ENCODE measurements at places on chromosomes 7 and 10.

DNA sequence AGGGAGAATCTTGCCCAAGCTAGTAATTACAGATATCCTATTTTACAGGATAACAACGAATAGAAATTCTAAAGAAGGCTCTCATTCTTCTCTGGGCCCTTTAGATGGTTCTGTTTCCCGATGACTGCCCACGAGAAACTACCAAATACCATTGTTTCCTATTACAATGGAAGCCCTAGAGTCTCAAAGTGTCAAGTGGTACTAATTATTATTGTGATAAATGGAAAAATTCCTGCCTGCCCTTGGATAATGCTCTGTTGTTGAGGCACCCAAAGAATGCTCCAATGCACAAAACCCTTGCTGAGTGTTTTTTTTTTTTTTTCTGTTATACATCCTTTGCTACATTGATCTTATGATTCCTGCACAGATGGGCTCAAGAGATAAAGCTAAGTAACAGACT lies 504.5 kb downstream of the XPNPEP1 start:
- DNase-seq = no peak

DNA sequence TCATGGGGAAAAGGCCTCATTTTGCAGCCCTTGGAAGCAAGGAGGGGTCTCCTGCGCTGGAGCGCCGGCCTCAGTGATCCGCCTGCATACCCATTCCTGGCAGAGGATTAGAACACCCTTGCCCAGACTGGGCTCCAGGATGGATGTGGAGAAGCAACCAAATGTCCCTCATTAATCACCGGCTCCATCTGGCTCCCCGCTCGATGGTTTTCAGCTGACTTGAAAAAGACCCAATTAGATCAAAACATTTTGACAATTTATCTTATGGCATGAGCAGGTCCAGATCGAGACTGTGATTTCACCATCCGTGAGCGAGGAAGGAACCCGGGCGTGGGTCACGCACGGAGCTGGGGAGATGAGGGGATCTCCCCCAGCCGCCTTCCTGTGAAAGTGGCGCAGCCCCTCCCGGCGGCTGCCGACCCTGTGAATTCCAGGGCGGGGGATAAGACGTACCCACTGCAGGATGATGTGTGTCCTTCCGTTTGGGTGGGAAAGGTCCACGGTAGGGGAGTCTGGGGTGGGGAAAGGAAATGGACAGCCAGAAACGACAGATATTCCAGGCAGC lies 141.6 kb downstream of the EMX2 start:
- no peak for DNase-seq

GRCh38 chr7:14717816-14718215 lies 184.7 kb downstream of the DGKB start:
- no peak for DNase-seq

- DNase-seq = no peak
These were observed 515 bp upstream of the SLC4A2 start for GRCh38 chr7:151058781-151059366.

GRCh38 chr7:38383281-38383680 lies 109.8 kb upstream of the TARP start:
- no peak for DNase-seq

GRCh38 chr7:636396-636795 lies 90.1 kb upstream of the DNAAF5 start:
- DNase-seq = no peak

GRCh38 chr7:97409346-97409745 lies 291.8 kb downstream of the SDHAF3 start:
- DNase-seq = no peak

GRCh38 chr10:120666308-120666707 lies 184.9 kb upstream of the WDR11 start:
- DNase-seq = no peak

DNA sequence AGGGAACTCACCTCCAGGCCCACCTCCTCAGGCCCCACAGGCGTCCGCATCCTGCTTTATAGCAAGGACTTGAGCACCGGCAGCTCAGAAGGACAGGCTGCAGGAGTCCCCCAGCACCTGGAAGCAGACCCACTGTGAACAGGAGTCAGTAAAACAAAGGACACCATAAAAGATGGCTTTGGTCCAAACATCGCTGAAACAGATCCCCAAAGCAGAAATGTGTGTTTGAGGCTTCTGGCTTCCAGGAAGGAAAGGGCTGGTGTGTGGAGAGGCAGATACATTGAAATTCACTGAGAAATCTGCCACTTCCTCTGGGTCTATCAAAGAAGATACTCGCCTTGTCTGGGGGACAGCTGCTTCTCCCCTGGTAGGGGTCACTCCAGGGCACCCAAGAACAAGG lies 286.2 kb downstream of the PLXNA4 start:
- DNase-seq = no peak

DNA sequence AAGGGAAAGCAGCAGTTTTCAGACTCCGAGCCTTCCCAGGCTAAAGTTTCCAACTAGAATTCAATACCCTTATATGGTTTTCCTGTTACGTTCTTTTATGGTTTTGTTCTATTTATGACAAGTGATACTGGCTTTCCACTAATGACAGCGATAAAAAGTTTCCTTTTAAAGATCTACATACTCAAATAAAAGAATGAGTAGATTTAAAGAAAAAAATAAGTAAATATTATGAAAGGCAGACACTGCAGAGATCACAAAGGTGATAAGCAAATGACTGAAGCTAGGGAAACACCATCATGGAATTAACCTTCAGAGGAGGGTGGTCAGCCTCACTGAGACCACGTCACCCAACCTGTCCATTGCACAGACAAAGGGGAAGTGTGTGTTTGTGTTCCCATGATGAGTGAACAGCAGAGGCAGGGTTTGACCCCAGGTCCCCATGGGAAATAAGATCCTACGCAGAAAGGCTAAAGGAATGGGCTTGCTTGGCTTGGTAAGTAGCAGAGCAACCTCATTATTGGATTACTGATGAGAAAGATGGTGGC lies 4.0 kb downstream of the VSIR start:
- no peak for DNase-seq

- no peak for DNase-seq
These were observed 4.8 kb downstream of the STRIP2 start for GRCh38 chr7:129438839-129439651.

DNA sequence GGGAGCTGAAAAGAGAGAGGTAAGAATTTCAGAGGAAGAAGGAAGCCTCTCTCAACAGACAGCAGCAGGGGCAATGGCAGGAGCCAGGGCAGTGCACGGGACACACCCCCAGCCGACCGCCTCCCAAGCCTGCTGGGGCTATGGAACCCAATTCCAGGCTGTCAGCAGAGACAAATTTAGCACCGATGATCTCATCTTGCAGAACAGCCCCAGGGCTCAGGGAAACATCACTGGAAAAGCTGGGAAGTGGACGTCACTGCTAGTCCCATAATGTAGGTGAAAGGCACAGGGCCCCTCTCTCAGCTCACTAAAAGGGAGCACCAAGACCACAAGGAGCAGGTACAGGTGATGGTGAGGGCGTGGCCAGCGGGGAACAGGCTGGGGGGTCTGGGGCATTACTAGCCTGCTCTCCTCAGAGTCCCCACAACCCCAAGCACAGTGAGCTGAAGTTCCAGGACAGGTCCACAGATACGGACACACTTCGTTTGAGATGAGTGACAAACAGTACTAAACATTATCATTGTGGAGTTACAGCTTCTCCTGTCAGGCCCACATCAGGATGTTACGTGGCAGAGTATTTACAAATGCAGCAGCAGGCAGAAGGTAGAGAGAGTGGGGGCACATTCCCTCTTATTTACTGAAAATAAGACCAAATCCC lies 103.7 kb downstream of the PLXNA4 start:
- no peak for DNase-seq

GRCh38 chr7:114243646-114244045 lies 171.0 kb upstream of the FOXP2 start:
- no peak for DNase-seq

- DNase-seq = no peak
These were observed 21.6 kb upstream of the PDCD4 start for GRCh38 chr10:110850099-110850498.

GRCh38 chr7:124898531-124898930 lies 31.1 kb downstream of the POT1 start:
- no peak for DNase-seq

GRCh38 chr10:83605783-83606630 lies 533.3 kb upstream of the GHITM start:
- DNase-seq = no peak

- DNase-seq = no peak
These were observed 5.9 kb upstream of the LGI1 start for GRCh38 chr10:93751832-93752231.

DNA sequence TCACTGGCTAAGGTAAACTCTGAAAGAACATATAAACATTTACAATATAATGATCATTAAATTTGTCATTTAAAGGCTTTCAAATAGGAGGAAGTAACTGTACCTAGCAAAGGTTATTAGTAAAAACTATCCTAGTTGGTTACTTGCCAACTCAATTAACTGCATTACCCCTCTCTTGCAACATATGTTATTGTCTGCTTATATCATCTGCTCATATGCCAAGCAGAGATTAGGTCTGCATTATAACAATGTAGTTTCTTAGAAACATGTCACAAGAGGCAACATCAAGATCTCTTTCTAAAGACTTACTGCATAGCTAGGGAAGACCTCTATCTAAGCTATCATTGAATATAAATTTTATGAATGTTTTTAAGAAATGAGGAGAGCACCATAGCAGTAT lies 132.5 kb downstream of the RELN start:
- DNase-seq = no peak

- no peak for DNase-seq
These were observed 9.8 kb upstream of the LAMB1 start for GRCh38 chr7:108012499-108013430.

GRCh38 chr10:51718804-51719291 lies 19.5 kb upstream of the CSTF2T start:
- DNase-seq = no peak

DNA sequence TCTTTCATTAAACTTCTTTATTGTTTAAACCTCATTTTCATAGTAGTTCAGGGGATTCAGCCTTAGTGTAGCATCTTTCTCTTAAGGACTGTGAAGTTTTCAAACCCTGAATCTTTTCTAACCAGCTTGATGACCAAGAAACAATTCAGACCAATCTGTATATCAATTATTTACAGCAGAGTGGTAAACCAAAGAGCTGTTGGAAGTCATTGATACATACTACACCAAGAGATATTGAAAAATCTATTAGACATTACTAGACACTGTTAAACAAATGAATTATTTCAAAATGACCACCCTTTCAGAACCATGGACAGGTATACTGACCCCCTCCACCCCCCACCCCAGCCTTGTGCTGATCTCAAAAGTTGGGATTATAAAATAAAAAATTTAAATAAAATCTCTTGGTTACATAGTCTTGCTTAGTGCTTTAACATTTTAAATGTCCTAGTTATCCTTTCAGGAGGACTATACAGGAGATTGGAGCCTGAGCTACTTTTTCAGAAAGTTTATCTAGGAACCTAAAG lies 143.9 kb upstream of the LSM8 start:
- DNase-seq = no peak

GRCh38 chr7:130872341-130872740 lies 138.3 kb upstream of the KLF14 start:
- DNase-seq = no peak

GRCh38 chr10:72039377-72039776 lies 49.0 kb downstream of the SPOCK2 start:
- no peak for DNase-seq

- DNase-seq = no peak
These were observed 21.7 kb downstream of the RAB18 start for GRCh38 chr10:27525819-27526218.

GRCh38 chr7:6015917-6016652 lies 7.0 kb downstream of the AIMP2 start:
- DNase-seq = no peak

Data from NCI-H187 treated with DMSO at 0.1 percent for 48 hours (cell line).